Aorta (tissue), 5 donors: ENCODE measurements at places on chromosomes 16 and 17. TPM values are rescaled to one million over a fixed set of nuclear protein-coding genes. Genes with fewer than 3 reads are reported as not detected.

The CCDC57 gene
- 31.2 TPM for total RNA-seq

The EVPLL gene
- total RNA-seq = not detected

The KRTAP16-1 gene
- total RNA-seq = not detected

The CCL2 gene
- total RNA-seq = 114 TPM

The NPIPA2 gene
- 12.7 TPM for total RNA-seq

The SGCA gene
- 91.8 TPM for total RNA-seq

The FN3K gene
- 10.8 TPM for total RNA-seq

The THOC6 gene
- 29.8 TPM for total RNA-seq

The TBC1D24 gene
- total RNA-seq = 15.6 TPM

The PLEKHH3 gene
- 47.5 TPM for total RNA-seq

The KRTAP4-11 gene
- total RNA-seq = not detected

The TVP23A gene
- 0.58 TPM for total RNA-seq

The BRD7 gene
- 90.2 TPM for total RNA-seq

The LGALS9B gene
- total RNA-seq = not detected

The CMTM2 gene
- not detected for total RNA-seq

The POLR3K gene
- total RNA-seq = 6.1 TPM

The PYDC1 gene
- not detected for total RNA-seq

The CCDC200 gene
- total RNA-seq = not detected

The ZNF263 gene
- total RNA-seq = 27.4 TPM

The DNAI2 gene
- not detected for total RNA-seq

The TVP23C gene
- total RNA-seq = 39.4 TPM

The DHRS7C gene
- not detected for total RNA-seq

The EPOP gene
- total RNA-seq = 1.3 TPM

The CDH3 gene
- 0.97 TPM for total RNA-seq

The P3H4 gene
- 14.4 TPM for total RNA-seq

The JPT1 gene
- 16.0 TPM for total RNA-seq

The ZNF276 gene
- total RNA-seq = 30.4 TPM

The MARVELD3 gene
- not detected for total RNA-seq

The SRCIN1 gene
- total RNA-seq = 0.99 TPM

The NPIPA3 gene
- 5.4 TPM for total RNA-seq

The CRYM gene
- total RNA-seq = 0.30 TPM

The TEX2 gene
- total RNA-seq = 26.6 TPM
